ENCODE measurements at places on chromosomes 7 and 10. TPM values are rescaled to one million over a fixed set of nuclear protein-coding genes. Genes with fewer than 3 reads are reported as not detected.

LEP gene
- total RNA-seq = 1.8 TPM

NUPR2 gene
- 2.1 TPM for total RNA-seq

BLNK gene
- 55.4 TPM for total RNA-seq

RBP4 gene
- total RNA-seq = 22.1 TPM

STAG3 gene
- total RNA-seq = not detected

Measured in body of pancreas (tissue), 4 donors.